ENCODE measurements at places on chromosomes 7 and 10. TPM values are rescaled to one million over a fixed set of nuclear protein-coding genes. Genes with fewer than 3 reads are reported as not detected.

Gene CTAGE4
- not detected for total RNA-seq

Gene PLAC9
- total RNA-seq: 1.6 TPM

Gene C7orf33
- total RNA-seq: not detected

Gene PAPOLB
- total RNA-seq: under 0.01 TPM

Gene EMX2
- total RNA-seq: not detected

Gene ZNF511
- 13.6 TPM for total RNA-seq
